ENCODE measurements at places on chromosomes 1 and 21.

DNA sequence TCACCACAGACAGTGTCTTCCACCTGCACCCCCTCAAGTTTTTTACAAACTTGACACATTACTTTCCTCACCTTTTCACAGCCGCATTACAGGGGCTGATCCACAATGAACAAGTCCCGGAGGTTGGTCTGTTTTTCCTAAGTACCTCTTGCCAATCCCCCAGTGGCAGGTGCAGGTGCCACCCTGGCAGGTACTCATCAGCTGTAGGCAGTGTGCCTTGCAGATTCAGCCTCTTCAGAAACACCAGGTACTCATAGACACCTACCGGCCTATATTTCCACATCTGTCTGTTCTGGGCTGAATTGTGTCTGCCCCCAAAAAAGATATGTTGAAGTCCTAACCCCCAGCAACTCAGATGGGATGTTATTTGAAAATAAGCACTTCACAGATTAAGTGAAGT lies 81.4 kb upstream of the CNIH3 start:
- DNase-seq = no peak

- DNase-seq = no peak
Measured at GRCh38 chr1:66787641-66788040, 13.4 kb downstream of the INSL5 start.

DNA sequence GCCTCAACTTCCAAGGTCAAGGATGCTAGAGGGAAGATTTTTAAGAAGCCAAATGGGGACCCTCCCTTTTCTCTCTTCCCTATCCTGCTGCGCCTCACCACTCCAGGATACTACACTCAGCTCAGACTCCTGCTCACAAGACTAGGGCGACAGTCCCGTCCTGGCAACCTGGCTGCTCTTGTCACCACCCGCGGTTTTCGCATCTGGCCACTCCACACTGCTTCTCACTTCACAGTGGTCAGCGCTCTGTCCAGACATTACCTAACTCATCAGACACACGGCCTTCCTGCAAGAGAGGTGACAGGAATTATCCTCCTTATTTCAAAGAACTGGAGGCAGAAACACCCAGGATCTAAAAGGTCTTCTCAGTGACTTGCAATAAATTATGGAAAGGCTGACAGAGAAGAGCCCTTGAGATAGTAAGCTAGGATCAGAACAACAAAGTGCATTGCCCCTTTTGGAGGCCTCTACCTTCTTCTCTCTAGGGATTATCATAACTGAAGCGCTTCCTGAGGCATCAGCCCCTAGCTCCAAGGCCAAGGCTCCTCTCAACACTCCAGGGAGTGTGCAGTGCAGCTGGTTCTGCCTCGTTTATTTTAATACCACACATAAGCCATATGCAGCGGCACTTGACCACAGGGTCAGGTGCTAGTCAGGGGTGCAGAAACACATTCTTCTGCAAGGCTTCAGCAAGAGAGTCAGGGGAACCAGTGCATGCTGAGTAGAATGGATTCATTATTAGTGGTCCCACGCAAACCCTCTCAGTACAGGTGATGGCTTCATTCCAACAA lies 41.9 kb downstream of the ASTN1 start:
- no peak for DNase-seq

- DNase-seq = no peak
Measured at GRCh38 chr1:232974971-232975370, 24.6 kb downstream of the NTPCR start.

DNA sequence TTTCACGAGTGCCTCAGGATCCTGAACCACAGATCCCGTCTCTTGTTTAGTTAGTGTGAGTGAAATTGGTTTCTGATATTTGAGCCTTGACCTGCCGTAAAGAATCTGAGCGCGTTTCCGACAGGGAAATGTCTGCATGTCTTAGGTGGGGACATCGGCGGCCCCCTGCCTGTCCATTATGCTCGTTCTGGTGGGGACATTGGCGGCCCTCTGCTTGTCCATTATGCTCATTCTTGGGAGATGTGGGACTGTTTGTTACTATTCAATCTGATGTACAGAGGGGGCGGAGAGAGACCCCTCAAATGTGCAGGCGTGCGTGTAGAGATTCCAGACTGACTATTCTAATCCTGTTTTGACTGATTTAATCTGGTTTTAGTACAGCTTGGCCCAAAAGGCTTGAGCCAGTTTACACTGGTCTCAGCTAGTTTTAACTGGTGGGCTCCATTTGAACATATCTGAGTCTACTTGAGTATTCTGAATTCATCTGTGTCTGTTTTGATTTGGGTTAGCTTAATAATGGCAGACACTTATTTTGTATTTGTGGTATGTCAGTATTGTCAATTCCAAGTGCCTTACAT lies 6.6 kb upstream of the TINAGL1 start:
- DNase-seq = no peak
